ENCODE measurements at places on chromosomes 2 and 18.

GRCh38 chr2:191951376-191951775, 104.5 kb upstream of the CAVIN2 start:
- no peak for DNase-seq

DNA sequence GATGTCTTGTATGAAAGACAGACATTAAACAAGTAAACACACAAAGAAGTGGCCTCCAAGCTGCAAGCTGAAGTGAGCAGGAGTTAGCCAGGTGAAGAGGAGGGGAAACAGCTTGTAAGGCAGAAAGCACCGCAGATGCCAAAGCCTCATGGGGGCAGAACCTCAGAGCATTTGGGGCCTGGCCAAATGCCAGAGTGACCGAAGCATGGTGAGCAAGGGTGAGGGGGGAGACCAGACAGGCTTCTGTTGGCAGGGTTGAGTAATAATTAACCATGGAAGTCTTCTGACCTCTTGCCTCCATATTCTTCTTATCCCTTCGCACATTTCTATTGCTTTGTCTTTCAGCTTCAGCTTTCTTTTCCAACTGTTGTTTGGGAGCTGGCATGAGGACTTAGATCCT, 5.6 kb downstream of the QPCT start:
- DNase-seq, result no peak

- peak; percentile 16 for DNase-seq
Observed at GRCh38 chr2:15561574-15562344, 625 bp upstream of the NBAS start.

GRCh38 chr2:126655500-126656430, at the start of gene GYPC:
TSS of gene GYPC (plus strand) at chr2:126656158. CDS start at chr2:126656264, 106 bp downstream.
- DNase-seq, result peak; percentile 32

GRCh38 chr2:142880279-142880678, 2.8 kb downstream of the KYNU start:
- DNase-seq, result no peak

DNA sequence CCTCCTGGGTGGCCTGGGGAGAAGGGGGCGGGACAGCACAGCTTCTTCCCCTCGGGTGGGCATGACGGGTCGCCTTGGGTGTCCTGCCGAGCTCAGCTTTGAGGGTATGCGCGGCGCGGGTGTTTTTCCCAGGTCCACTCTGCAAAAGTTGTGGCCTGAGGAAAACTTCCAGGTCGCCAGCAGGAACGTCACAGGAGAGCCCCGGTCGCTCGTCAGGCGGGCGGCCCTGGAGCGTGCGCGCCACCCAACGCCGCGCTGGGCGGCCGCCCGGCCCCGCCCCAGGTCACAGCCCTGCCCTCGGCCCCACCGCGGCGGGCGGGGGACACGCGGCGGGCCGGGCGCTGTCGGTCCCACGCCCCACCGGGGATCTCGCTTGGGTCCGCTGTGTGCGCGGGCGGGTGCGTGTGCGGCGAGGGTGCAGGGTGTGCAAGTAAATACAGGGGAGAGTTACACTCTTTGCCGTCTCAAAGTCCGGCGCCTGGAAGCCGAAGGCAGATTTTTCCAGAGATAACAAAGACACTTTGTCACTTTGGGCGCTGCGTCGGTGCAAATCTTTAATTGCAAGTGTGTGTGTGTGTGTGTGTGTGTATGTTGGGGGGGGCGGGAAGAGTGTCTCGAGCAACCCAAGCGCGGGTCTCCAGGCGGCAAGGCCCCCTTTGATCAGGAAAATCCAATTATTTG, 616 bp upstream of the SP5 start:
- no peak for DNase-seq

- DNase-seq, result no peak
Observed at GRCh38 chr2:86069091-86069685, 36.5 kb downstream of the POLR1A start.

DNA sequence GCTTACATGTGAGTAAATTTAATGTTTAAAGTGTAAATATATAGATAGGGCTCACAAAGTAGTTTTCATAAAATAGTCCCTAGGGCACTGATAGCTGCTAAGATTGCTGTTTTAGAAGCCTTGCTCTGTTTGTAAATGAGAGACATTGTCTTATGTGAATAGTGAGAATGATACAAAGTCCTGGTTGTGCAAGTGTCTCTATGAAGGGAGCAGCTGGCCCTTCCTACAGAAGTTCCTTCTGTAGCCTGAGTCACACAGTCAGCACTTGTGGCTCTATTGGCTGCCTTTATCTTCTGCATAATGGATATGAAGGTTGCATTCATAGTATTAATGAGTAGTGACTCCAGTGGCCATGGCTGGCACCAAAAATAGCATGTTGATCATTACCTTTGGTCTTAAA, 279.7 kb downstream of the OSR1 start:
- no peak for DNase-seq

GRCh38 chr2:32614084-32614483, 13.8 kb upstream of the TTC27 start:
- DNase-seq, result no peak

- DNase-seq, result no peak
Observed at GRCh38 chr2:233680361-233681045, 1.2 kb upstream of the UGT1A7 start.

DNA sequence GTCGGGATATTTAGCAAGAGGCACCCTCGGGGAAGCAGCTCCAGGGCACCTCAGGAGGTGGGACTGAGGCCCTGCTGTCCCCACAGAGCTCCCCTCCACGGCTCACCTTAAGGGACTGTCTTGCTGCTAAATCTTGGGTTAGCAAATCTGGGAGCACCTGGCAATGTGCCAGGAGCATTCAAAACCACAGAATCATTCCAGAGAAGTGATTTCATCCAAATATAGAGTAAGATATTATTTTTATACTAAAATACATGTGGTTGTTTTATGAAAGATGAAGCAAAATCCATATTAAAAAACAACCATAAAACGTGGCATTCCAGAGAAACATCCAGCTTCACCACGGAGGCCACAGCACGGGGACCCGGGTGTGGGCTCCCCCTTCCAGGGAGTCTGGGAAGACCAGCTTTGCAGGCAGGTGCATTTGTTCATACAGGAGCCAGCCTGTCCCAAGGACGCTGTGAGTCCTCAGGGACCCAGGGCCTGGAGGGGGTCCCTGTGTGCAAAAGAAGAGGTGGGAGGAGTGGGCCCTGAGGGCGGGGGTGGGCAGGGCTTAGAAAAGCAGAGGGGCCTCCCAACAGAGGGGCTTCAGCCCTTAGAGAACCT, 16.3 kb downstream of the HS1BP3 start:
- no peak for DNase-seq

DNA sequence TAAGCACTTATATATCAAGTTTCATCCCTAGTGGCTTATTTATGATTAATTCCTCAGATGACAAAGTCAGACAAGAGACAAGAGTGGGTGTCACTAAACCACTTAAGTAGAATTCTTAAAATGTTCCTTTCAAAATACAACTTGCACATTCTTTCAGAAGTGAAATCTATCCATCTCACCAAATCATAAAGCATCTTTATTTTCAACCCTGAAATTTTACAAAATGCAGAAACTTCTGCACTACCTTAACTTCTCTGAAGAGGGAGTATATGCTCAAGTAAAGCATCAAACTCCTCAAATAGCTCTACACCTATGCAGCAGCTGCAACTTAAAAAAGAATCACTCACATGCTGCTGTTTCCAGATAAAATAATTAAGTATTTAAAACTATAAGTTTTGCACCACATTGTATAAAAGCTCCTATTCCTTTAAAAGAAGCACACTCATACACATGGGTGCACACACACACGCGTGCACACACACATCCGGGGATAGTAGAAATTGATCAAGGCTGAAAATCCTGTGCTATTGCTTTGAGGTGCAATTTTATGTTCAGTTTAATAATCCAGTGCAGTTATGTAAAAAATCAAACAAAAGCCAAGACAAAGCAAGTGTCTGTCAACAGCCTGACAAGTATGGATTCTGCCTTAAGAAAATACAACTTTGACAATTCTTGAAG, 244.5 kb downstream of the TCF4 start:
- no peak for DNase-seq

DNA sequence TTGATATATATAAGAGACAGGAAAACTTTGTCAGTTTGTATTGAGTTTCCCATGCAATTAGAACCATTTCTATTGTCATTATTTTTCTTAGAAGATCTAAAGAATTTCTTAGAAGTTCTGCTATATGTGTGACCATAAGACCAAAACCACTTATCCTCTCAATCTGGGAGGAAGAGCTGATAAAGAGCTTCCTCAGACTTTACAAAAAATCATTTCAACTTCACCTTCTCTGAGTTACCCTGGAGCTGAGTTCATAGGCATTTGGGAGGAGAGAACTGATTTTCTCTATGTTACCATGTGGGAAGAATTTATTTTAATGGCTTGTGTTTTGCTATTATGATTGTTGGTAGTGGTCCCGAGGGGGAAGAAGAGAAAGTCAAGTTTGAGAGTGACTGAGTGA, 329.3 kb downstream of the GPD2 start:
- DNase-seq, result no peak

- no peak for DNase-seq
Observed at GRCh38 chr2:177625744-177626650, 233.4 kb downstream of the AGPS start.

DNA sequence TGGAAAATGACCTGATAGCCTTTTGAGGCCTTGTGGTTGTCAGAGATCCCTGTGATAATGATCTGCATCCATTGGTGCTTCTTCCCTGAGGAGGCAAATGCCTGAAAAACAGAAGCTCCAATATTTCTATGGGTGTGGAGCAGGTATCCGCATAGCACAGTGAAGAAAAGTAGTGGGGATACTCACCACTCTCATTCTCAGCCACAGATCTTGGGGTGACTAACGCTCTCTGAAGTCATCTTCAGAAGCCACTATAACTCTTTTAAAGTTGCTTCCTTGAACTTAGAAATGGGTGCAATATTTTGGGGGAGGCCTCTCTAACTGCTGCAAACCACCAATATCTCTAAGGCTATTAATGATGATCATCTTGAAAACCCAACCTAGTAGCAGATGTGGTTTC, 46.2 kb downstream of the ARHGAP15 start:
- DNase-seq, result peak; percentile 44

DNA sequence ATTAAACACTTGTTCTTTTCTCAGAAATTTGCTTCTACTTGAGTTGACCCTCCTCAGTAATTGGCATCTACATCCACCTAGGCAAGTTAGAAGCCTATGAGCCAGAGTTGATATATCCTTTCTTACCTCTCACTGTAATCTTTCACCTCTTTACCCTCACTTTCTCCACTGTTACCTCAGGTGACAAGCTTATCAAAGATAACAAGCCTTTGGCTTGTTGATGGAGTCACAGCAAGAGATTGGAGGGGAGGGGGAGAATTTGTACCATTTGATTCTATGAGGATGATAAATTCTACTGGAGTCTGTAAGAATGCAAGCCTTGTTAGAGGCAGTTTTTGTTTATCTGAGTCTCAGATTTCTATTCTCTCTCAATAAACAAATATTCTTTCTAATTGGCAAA, 171.0 kb upstream of the CAVIN2 start:
- no peak for DNase-seq

GRCh38 chr2:15678909-15679308, 87.2 kb downstream of the DDX1 start:
- DNase-seq, result no peak

DNA sequence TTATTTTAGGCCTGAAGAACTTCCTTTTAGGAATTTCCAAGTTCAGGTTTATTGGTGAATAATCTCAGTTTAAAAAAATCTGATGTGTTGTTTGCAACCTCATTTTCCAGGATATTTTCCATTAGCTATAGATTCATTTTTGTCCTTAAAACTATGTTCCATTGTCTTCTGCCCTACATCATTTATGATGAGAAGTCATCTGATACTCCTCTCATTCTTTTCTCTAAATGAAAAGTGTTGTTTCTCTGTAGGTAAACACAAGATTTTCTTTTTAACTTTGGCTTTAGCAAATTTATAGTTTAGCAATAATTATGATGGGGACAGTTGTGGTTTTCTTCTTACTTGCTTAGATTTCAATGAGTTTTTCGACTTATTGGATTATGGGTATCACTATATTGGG, 427.3 kb downstream of the DCDC2C start:
- DNase-seq, result no peak

- DNase-seq, result no peak
Observed at GRCh38 chr2:86789687-86790133, 1.0 kb downstream of the CD8A start.

GRCh38 chr2:26727641-26728561, 35.4 kb downstream of the KCNK3 start:
- DNase-seq, result no peak

GRCh38 chr2:19435815-19436214, 77.4 kb upstream of the OSR1 start:
- no peak for DNase-seq

GRCh38 chr2:205540036-205540435, 142.3 kb upstream of the NRP2 start:
- DNase-seq, result no peak

- DNase-seq, result no peak
Observed at GRCh38 chr18:48847807-48848486, 102.8 kb downstream of the SMAD7 start.

DNA sequence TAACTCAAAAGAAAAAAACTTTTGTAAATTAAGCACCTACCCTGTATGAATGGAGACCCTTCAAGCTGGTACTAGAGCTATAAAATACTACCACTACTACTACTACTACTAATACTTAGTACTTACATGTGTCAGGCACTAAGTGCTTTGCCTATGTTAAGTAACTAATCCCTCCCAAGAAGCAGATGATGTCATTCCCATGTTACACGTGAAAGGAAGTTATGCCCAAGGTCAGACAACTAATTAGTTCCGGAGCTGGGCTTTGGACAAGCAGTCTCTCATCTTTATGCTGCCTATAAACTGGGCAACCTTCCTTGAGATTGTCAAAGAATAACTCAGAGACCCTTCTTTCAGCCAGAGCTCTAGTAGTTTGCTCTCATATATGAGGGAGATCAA, 13.9 kb upstream of the ATP6V1B1 start:
- DNase-seq, result no peak

DNA sequence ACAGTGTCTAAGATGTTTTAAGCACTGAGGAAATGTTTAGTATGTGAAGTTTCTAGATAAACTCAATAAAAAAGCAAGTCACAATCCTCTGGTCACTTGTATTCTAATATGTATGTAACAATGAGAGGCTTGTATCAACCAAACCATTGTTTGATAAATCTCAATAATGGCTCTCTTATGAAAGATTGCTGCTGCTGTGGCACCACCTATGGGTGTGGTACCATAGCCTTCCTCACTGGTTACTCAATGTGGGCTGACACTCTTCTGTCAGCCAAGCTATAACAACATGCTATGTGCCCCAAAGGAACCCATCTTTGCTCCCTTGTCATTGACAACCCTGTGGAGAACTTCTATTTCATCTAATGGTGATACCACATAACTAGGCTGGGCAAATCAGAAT, 12.6 kb upstream of the RAB1A start:
- no peak for DNase-seq

GRCh38 chr2:187215532-187216240, 232.4 kb downstream of the CALCRL start:
- no peak for DNase-seq

DNA sequence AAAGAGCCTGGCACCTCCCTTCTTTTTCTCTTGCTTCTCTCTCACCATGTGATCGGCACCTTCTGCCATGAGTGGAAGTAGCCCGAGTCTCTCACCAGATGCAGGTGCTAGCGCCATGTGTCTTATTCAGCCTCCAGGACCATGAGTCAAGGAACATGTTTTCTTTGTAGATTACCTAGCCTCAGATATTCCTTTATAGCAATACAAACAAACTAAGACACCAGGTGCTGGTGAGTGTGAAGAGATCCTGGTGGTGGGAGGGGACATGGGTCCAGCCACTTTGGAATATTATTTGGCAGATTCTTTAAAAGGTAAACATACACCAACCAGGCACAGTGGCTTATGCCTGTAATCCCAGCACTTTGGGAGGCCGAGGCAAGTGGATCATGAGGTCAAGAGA, 5.9 kb upstream of the USP40 start:
- DNase-seq, result no peak
